ENCODE measurements at places on chromosomes 5 and 9. TPM values are rescaled to one million over a fixed set of nuclear protein-coding genes. Genes with fewer than 3 reads are reported as not detected.

DNA sequence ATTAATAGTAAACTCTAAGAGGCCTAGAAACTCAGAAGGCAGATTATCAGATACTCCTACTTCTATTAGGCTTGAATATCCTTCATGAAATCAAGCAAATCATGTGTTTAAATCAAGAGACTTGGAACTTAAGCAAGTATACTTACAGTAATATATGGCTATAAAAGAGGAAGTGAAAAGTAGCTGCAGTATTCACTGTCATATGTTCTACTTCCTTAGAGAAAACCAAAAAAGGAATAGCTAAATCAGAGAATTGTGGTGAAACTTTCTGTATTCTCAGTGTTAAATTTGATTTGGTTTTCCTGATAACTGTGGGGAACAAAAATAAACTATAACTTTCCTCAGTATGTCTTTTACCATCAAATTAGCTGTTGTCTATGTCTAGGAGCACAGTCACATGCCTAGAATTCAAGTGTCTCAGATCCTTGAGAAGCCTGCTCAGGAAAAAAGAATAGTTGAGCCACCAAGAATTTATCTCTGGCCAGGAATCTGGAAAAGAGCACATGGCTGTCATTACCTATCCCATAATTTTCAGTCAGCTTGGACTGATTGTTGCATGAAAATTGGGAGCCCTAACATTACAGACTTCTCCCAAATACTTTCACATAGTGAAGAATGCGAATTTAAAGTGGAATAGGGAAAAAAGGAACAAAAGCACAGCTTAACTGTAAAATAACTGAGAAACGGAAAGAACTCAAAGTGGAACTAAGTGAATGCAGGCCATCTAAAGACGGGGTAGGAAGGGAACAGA lies 1.7 kb downstream of the FKBP15 start:
- DNase-seq, result no peak

GRCh38 chr9:101028346-101029314 lies at the start of gene PLPPR1:
TSS of gene PLPPR1 (plus strand) at chr9:101028727.
- DNase-seq, result peak; percentile 2

- DNase-seq, result no peak
Measured at GRCh38 chr5:136198453-136198852, 5.5 kb upstream of the SMIM32 start.

DNA sequence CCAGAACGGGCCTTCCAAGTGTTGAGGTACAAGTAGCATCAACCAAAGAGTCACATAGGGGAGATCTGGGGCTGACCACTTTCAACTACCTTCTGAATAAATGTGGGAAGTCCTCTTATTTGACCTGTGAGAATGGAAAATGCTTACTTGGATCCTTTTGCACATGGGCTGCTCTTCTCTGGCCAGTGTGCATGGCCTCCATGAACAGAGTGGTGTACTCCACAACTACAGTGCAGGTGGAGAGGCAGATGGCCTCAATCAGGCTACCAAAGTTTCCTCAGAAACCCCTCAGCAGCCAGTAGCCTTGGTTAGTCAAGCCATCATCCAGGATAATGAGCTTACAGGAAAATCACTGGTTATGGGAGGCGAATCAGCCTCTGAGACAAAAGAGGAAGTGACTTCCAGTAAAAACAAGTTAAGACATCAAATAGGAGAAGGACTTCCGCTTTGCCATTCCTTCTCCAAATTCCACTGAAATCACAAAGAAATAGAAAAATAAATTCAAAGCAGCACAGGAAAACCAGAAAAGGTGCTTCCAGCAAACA lies 18.3 kb upstream of the FCHO2 start:
- no peak for DNase-seq

The NME5 gene
- total RNA-seq, result 1.3 TPM

The DNAI1 gene
- total RNA-seq, result under 0.01 TPM

The ZNF454 gene
- total RNA-seq, result 0.43 TPM

The IER5L gene
- total RNA-seq, result 75.7 TPM
